Lower leg skin (tissue), 4 donors: ENCODE measurements at places on chromosomes 2 and 18. TPM values are rescaled to one million over a fixed set of nuclear protein-coding genes. Genes with fewer than 3 reads are reported as not detected.

The CKAP2L gene
- 11.3 TPM for total RNA-seq

The ABCB11 gene
- 0.46 TPM for total RNA-seq

The GAREM2 gene
- total RNA-seq = 0.58 TPM

The NT5C1B gene
- not detected for total RNA-seq

The NTSR2 gene
- total RNA-seq = not detected

The TRAK2 gene
- 14.8 TPM for total RNA-seq

The FRZB gene
- total RNA-seq = 20.4 TPM

The IKZF2 gene
- 69.3 TPM for total RNA-seq

The ZNF385B gene
- 1.4 TPM for total RNA-seq

The ZNF804A gene
- total RNA-seq = not detected
